ENCODE measurements at places on chromosomes 7 and 10. TPM values are rescaled to one million over a fixed set of nuclear protein-coding genes. Genes with fewer than 3 reads are reported as not detected.

Gene NEUROG3
- total RNA-seq, result not detected

Gene ACSM6
- total RNA-seq, result not detected

Gene SPDYE6
- total RNA-seq, result not detected

Gene DNA2
- total RNA-seq, result 5.3 TPM

Gene CALML3
- total RNA-seq, result not detected

Gene FKBP6
- total RNA-seq, result not detected

Gene MYO3A
- not detected for total RNA-seq

Gene ANKRD30A
- total RNA-seq, result not detected

Gene CCT6A
- total RNA-seq, result 164 TPM

Gene CDH23
- total RNA-seq, result not detected

Gene COBL
- total RNA-seq, result not detected

Gene CYP51A1
- 264 TPM for total RNA-seq

Gene MRPS24
- 184 TPM for total RNA-seq

Gene OPN1SW
- not detected for total RNA-seq

Gene FAM24B
- total RNA-seq, result 4.0 TPM

Gene BICC1
- total RNA-seq, result 13.5 TPM

Gene OR6B1
- not detected for total RNA-seq

Measured in myometrial cell (primary cell).